NCI-H187 (cell line): ENCODE measurements at places on chromosomes 3 and 15.

GRCh38 chr3:136604961-136605360, 147.2 kb downstream of the STAG1 start:
- DNase-seq = no peak

- DNase-seq = no peak
These were observed 1.4 kb downstream of the PARP14 start for GRCh38 chr3:122681974-122682409.

DNA sequence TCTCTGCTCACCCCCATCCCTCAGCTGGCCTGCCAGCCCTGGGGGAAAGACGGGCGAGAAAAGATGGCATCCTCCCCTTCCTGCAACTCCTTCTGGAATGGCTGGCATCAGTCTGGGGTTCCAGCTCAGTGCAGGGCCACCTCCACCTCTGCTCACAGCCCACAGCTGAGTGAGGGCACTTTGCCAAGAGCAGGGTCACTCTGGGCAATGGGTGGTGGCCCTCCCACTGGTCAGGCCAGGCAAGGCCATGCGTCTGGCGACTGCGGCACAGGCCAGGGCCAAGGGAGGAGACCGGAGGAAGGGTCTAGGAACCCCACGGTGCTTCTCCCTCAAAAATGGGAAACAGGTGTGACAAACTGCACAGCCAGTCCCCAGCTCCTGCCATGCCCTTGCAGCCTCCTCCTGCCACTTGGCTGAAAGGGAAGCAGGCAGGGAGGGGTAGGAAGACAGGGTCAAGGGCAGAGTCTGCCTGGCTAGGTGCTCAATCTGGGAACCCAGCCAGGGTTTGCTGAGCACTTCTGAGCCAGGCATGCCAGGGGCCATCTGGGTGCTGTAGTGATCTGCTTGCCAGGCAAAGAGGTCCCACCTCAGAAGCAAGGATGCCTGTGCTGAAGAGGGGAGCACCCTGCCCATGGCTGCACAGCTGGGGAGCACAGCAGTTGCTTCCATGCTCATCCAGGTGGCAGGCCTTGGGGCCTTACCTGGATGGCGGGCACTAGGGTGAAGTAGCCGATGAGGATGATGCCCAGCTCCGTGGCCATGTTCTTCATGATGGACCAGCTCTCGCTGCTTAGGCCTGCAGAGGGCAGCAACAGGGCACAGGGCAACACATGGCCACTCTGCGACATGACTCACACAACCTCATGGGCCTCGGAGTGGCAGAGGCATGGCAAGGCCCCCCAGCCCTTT, 41.2 kb downstream of the PTPN23 start:
- no peak for DNase-seq

DNA sequence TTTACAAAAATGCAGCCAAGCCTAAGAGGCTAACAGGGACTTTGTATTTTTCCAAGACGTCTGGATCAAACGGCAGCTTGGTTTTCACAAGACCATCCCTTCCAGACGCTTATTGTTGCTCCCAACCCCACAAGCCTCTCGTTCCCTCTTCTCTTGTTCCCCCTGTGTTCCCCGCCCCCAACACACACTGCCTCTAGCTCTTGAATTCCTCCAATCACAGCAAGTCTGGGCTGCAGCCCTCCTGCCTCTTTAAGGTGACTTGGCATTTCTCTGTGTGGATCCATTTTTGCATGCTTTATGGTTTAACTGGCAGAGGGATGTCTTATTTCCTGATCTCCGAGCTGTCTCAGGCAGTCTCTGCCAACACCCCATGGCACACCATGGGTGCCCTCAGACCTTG, 182.2 kb downstream of the ABHD5 start:
- no peak for DNase-seq

GRCh38 chr3:9721015-9721699, 10.4 kb upstream of the BRPF1 start:
- no peak for DNase-seq

DNA sequence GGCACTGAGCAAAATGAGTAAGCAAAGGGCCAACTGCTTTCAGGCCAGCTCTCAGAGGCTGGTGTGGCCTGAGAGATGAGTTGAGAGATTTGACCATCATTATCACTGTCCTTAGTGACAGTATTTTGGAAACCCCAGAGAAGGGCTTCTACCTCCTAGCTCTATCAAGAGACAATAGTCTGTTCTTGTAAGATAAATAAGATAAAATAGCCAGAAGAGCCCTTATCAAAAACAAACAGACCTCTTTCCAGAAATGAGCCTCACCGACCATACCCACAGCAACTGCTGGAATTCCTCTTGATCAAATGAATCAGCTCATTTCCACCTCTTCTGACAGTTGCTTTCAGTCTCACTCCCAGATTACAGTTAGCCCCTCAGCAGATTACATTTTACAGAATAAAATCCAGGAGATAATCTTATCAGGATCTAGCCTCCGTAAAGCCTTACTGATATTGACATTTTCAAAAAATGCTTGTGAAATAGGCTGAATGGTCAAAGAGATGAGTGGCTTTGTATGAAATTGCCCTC, 4.5 kb downstream of the HDC start:
- no peak for DNase-seq

- peak; percentile 35 for DNase-seq
These were observed 4.4 kb upstream of the CLDN11 start for GRCh38 chr3:170414202-170414663.

GRCh38 chr15:43067717-43068461, 37.9 kb downstream of the UBR1 start:
- DNase-seq = no peak

GRCh38 chr3:193780810-193781478, 187.9 kb downstream of the OPA1 start:
- DNase-seq = no peak

DNA sequence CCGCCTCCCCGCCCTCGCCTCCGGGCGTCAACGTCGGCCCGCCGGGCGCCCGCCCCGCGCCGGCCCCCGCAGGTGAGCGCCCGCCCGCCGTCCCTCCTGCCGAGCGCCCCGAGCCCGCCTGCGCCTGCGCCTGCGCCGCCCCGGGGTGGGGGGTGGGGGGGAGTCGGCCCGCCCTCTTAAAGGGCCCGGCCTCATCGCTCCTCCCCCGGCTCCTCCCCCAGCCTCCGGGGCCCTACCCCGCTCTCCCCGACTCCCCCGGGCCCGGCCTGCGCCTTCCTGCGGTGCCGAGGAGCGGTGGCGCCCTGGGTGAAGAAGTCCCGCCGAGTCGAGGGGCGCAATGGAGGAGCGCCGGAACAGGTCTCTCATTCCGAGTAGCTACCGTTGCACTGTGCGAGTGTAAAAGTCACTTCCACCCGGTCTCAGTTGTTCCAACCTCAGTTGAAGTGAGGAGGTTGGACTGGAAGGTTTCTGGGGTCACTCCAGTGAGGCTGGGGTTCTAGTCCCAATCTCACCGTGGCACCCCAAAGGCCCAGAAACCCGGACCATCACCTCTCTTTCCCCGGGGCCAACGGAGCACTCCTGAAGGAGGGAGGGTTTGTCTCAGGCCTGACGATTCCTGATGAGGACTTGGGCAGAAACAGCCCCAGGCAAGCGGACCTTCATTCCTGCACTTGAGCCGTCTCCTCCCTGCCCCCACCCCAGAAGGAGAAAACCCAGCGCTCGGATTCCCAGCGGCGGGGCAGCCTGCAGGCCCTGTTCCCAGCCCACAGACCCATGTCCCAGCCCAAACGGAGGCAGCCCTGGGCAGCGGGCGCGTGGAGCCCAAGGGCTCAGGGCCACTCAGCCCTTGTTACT, 1.5 kb upstream of the TNK2 start:
- no peak for DNase-seq

- DNase-seq = no peak
These were observed 39.0 kb downstream of the SHC4 start for GRCh38 chr15:48924528-48925393.

DNA sequence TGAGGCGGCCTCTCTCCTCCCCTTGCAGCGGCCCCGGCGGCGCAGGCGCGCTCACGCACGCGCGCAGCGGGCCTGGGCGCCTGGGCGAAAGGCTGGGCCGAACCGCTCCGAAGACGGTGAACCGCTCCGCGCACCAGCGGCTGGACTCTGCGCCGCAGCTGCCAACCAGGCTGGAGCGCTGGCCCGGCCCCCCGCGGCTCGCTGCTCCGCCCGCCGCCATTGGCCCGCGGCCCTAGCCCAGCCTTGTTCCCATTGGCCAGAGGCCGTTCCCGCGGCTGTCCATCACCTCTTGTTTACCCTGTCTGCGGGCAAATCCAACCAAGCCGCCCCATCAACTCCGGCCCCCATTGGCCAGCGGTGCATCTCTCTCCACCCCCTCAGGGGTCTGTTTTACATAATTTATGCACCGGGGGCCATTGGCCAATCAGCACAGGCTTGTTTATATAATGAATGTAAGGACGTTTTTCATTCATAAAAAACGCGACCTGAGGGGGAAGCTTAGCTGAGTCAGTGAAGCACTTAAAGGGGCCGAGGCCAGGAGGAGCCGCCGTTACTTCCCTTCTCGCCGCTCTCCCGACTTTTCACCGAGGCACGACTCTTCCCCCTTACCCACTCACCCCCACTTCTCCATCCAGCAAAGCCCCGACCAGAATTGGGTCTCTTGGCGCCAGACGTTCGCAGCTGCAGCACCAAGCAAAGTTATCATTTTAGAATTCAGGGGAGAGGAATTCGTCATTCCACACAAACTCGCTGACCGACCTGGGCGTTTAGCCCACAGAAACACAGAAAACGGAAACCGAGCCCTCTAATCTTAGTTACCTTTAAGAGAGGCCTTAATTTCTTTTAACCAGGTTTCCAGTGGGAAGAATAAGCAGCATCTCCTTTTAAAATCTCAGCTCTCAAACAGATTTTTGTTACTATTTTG, at the start of gene ETV5:
TSS of gene ETV5 (minus strand) at position 149 of the 925 bp plus-strand sequence. CDS start 3,221 bp downstream, outside the sequence.
- peak; percentile 88 for DNase-seq

DNA sequence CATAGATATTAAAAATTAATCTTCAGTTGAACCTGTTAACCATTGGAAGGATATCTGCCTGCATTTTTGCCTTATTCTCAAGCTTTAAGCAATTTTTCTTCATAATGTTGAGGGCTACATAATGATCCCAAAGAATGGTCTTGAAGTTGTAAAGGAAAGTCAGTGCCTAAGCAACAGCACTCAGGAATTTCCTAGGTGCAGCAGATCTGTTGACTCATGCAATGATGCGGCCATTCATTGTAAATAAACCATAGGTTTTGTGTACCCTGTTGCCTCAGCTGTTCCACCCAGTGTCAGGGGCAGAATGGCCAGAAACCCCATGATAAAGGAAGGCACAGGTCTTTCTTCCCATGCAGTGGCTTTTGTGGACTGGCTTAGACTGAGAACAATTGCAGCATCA, 78.4 kb upstream of the TRIM42 start:
- no peak for DNase-seq

GRCh38 chr3:95750097-95750496, 1064.3 kb upstream of the EPHA6 start:
- DNase-seq = no peak

DNA sequence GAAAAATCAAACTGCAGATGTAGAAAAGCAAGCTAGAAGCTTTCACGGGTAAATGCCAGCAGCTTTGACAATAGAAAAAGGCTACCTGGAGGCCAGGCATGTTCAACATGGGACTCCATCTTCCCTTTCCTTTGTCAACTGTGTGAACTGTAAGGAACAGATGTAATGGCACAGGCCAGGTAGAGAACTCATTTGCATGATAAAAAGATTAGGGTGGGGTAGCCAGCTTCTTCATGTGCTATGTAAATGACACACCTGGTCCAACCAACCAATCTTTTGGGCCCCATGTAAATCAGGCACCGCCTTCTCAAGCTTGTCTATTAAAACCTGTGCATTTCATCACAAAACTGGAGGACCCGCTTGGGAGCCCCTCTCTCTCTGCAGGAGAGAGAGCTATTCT, 686.5 kb upstream of the GOLIM4 start:
- no peak for DNase-seq

DNA sequence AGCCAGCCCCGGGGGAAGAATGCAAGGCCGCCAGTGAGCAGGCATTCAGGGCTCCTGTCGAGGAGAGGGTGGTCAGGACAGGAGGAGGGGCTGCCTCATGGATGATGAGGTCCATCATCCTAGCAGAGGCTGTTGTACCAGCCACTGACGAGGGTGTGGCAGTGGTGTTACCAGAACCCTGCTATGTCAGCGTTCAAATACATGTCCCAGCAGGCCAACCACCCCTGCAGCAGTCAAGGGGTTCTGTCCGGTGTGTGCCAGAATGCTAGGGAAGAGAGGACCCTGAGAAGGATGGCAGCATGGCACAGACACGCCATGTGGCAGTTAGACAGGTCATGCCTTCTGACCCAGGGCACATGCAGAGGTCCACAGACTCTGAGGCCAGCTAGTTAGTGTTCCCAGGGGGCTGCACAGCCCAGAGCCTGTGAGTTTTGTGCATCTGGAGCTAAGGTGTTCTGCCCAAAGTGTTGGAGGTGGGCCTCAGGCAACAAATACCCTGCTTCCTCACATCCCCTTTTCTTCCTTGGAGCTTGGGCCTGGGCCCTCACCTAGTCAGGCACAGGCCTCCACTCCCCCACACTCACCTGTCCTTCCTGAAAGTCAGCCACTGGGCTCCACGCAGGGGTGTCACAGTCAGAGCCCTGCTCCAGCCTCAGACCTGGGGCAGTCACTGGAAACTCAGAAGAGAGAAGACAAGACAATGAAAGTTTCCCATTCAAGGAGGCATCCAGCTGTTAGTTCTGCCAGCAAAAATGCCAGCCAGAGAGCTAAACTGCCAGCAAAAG, 7.8 kb downstream of the PAK6 start:
- no peak for DNase-seq

DNA sequence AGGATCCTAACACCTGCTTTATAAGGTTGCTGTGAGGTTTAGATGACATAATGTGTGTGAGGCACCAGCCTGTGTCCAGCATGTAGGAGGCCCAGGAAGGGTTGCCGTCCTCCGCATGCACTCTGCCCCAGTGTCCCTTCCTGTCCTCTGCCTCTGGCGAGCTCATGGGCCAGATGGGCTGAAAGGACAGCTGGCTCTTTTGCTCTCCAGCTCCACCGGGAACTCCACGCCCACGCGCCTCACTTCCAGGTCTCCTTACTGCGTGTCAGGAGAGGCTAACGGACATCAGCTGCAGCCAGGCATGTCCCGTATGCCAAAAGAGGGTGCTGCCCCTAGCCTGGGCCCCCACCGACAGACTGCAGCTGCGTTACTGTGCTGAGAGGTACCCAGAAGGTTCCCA, 12.2 kb downstream of the MUC20 start:
- DNase-seq = no peak

GRCh38 chr15:98648654-98649471, 524 bp downstream of the IGF1R start:
- DNase-seq = no peak

DNA sequence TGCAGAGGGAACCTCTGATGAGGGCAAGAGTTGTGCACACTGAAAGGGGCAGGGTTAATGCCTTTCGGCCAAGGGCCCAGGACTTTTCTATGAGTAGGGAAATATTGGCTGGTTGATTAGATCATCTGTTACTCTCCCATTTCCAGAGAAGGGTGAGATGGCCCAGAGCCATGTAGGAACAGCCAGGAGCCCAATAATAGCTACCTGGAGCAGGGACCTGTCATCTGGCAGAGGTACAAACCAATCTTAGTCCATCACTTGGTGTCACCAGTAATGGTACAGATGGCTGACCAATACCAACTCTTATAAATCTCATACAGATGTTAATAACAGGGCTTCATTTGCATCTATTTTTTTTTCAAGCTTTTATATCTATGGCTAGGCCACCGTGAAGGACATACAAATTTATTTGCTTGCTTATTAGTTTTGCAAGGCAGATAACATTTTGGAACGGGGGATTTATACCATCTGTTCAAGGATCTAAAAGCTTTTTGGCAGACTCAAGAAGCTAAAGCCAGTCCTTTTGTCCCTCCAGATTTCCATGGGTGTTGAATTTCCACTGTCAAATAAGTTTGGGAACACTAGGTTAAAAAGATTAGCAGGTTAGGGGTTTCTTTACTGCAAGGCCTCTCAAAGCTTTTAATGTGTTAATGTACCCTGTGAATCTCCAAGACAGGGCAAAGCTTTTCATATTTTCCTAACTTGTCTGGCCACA, 79.3 kb downstream of the TNIK start:
- no peak for DNase-seq

- DNase-seq = no peak
These were observed 15.0 kb downstream of the TIGIT start for GRCh38 chr3:114308830-114309229.
